ENCODE measurements at places on chromosomes 11 and 22. TPM values are rescaled to one million over a fixed set of nuclear protein-coding genes. Genes with fewer than 3 reads are reported as not detected.
A peak's percentile ranks its signal among the peaks of the same experiment; 100 is the strongest.

DNA sequence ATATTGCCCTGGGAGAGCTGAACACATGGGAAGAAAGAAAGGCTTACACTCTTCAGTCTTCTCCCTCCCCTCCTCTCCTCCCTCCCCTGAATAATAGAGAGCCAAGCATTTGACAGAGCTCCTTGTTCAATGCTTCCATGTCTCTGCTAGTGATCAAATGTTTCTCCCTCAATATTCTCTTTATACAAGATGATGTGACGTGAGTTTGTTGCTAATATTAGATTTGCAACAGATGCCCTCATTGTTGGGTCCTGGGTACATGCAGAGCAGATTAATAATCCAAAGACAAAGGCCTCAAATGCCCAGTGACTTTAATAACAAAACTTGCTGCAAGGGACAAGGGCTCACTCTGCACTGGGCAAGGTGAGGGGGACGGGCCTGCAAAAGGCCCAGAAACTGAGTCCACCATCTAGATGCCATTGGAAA lies 7.1 kb upstream of the ENDOD1 start:
- no peaks in the 10 kb centered on the region for H3K4me1 ChIP-seq
- no peaks in the 10 kb centered on the region for H3K36me3 ChIP-seq
- H3K4me3 ChIP-seq: no peak overlapping the region
- DNase-seq: no peak
- H3K27me3 ChIP-seq: no peaks in the 10 kb centered on the region
- no peak overlapping the region for H3K27ac ChIP-seq

Gene CD82
- total RNA-seq: 26.1 TPM

Gene PHLDA2
- total RNA-seq: 195 TPM

Gene IGLL1
- total RNA-seq: not detected

DNA sequence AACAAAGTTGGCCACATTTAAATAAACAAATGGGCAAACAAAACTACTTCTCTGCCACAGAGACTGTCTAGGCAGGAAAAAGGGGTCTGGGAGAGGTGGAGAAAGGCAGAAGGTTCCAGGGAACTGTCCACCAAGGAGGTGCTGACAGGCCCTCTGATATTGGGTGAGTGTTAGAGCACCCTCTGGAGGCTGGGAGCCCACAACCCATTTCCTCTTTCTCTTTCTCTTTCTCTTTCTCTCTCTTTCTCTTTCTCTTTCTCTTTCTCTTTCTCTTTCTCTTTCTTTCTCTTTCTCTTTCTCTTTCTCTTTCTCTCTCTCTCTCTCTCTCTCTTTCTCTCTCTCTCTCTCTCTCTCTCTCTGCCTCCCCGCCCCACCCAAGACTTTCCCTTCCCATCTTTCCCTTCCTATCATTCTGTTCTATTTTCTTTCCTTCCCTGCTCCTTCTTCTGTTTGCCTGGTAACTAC lies 912.8 kb downstream of the DLG2 start:
- H3K4me1 ChIP-seq: no peaks in the 10 kb centered on the region
- peak; percentile 2 for DNase-seq
- no peak overlapping the region for H3K27ac ChIP-seq
- H3K27me3 ChIP-seq: 0 out of 2 replicates have a peak, but pooled peaks cover 3% of the 10 kb centered on the region

DNA sequence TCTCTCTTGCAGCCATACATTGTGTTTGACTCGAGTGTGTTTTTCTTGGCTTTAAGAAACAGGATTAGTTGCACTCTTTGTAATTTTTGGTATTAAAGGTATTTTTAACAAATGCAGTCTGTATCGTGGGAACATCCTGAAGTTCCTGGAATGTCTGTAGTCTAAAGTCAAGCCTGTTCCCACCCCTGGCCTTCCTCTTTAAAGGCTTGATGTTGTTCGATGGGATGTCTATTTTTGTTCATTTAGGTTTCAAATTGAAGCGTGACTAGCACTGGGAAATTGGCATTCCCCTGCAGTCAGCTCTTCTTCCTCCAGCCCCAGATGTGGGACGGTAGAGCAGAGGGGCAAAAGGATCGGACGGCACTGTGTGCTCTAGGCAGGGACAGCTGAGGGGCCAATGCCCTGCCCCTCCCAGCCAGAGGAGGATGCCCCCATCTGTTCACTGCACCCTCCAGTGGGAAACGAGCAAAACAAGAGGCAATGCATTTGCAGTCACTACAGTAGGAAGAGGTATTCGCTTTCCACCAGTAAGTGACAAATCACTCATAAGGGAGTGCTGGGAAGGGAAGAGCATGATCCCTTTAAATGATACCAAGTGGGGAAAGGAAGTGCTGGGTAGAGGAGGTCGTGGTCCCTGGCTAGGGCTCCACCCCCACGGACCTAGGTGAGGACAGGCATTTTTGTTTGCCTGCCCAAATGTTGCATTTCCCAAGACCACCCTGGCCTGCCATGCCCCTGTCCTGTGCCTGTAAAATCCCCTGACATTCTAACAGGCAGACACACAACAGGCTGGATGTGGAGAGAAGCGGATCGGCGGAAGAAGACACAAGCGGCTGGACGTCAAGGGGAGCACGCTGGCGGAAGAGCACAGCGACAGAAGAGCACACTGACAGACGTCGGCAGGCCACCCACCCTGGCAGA lies 47.4 kb upstream of the SEPTIN5 start:
- H3K27me3 ChIP-seq: no peaks in the 10 kb centered on the region
- H3K4me1 ChIP-seq: no peaks in the 10 kb centered on the region
- H3K27ac ChIP-seq: no peak overlapping the region

DNA sequence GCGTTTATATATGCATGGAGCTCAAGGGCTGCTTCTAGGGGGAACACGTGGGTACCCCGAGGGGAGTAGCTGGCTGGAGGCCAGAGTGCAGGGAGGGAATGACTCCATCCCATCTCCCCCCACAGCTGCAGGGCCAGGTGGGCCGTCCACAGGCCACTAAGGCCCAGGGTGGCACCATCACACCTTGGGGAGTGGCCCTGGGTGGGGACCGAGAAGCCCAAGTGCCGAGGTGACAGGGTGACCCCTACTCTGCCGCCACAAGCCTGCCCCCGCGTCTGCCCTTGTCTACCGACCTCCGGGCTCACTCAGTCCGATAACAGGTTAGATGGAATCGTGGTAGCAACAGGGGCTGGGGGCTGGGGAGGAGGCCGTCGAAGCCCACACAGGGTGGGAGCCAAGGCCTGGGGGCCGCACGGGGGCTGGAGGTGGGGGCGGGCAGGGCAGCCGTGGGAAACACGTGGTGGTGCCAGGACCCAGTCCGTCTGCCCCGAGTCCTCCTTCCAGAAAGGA lies 125.7 kb downstream of the KCNQ1OT1 start:
- no peak overlapping the region for H3K4me3 ChIP-seq
- no peak for DNase-seq
- H3K27me3 ChIP-seq: no peaks in the 10 kb centered on the region
- H3K4me1 ChIP-seq: no peaks in the 10 kb centered on the region

Gene TMEM191B
- total RNA-seq: 3.7 TPM

- H3K4me3 ChIP-seq: no peak overlapping the region
- no peaks in the 10 kb centered on the region for H3K27me3 ChIP-seq
- no peaks in the 10 kb centered on the region for H3K36me3 ChIP-seq
- no peaks in the 10 kb centered on the region for H3K4me1 ChIP-seq
Observed at GRCh38 chr22:36730176-36730858, 26.8 kb upstream of the CACNG2 start.

Data from Panc1 (cell line).